ENCODE measurements at places on chromosomes 5 and 9.

DNA sequence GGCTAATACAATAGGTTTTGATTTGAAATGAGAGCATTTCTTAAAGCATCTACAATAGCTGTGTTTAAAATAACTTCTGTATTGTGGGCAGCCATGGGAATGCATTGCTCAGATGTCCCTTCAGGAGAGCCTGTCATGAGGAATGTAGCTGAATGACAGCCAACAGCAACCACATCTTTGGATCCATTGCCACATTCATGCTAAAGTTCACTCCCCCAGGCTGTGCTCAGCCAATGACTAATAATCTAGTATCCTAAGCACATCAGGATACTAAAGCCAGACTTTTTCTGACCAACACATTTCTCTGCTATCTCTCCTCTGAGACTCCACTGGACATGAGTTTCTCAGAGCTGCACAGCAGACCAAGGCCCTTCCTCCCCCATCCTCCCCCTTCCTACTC, 45.5 kb downstream of the HTR1A start:
- DNase-seq: peak; percentile 35

GRCh38 chr9:114364134-114365041, 23.4 kb downstream of the AKNA start:
- peak; percentile 97 for DNase-seq

GRCh38 chr9:18605766-18606180, 131.8 kb downstream of the ADAMTSL1 start:
- no peak for DNase-seq

GRCh38 chr9:93156475-93157008, 22.5 kb upstream of the NINJ1 start:
- DNase-seq: no peak

DNA sequence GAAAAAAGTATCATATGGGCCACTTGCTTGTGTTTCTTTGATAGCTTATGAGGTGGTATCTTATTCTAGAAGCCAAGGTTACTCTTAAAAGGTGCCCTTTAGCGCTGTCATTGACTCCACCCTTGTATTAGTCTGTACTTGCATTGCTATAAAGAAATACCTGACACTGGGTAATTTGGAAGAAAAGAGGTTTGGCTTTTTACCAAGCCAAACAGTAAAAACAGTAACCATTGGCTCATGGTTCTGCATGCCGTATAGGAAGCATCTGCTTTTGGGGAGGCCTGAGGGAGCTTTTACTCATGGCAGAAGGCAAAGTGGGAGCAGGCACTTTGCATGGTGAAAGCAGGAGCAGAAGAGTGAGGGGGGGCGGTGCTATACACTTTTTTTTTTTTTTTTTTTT, 87.4 kb downstream of the TEK start:
- no peak for DNase-seq

GRCh38 chr9:5750569-5750968, 82.3 kb downstream of the ERMP1 start:
- no peak for DNase-seq

DNA sequence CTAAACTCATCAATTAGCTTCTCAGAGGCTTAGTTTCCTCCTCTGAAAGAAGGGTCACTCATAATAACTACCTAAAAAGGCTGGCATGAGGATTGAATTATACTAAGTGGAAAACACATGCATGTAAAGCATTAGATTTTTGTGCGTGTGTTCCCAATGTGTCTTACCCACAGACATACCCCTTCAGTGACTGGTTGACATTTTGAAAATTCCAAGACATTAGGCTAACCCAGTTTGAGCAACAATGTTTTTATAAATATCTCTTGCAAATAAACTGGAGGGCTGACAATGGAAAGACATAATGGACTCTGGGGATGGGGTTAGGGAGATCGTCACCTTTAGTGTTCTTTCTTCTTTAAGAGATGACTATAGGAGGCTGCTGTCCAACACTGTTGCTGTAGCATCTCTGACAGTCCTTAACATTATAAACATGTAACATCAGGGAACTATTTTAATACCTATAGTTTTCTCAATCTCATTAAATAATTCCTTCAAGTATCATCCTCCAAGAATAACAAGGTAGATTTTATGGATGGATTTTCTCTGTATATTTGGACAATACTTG, 24.3 kb downstream of the HMHB1 start:
- DNase-seq: no peak
